ENCODE measurements at places on chromosomes 6 and 20.
A peak's percentile ranks its signal among the peaks of the same experiment; 100 is the strongest.

- no peak for DNase-seq
Observed at GRCh38 chr6:24974182-24975171, 38.7 kb upstream of the RIPOR2 start.

DNA sequence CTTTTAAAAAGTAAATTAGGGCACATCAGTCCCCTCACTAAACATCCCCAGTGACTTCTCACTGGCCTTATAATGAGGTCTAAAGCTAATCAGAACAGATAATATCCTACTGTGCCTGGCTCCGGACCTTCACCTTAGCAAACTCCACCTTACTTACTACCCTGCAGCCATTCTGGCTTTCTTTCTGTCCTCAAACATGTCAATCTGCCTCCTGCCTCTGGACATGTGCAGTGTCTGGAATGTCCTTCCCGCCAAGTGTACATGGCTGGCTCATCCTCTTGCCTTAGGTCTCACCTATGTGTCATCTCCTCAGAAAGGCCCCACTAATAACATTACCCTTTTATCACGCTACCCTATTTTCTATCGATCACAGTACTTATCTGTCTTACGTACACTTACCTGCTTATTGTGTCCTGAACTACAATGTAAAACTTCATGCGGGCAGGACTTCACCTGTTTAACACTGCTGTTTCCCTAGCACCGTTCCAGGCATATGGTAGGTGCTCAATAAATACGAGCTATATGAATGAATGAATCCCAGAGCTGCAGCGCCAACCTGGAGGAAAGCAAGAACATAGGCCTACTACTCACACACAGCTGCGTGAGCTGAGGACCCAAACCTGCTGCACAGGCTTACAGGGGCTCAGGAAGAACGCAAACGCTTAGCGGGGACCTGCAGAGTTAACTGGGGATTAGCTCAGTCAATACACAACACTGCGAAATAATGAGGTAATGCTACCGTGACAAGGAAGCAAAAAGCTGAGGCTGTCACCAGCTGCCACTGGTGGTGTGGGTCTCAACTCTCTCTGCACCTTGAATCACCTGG is 991 bp downstream of the UQCC2 start:
- peak; percentile 10 for DNase-seq

DNA sequence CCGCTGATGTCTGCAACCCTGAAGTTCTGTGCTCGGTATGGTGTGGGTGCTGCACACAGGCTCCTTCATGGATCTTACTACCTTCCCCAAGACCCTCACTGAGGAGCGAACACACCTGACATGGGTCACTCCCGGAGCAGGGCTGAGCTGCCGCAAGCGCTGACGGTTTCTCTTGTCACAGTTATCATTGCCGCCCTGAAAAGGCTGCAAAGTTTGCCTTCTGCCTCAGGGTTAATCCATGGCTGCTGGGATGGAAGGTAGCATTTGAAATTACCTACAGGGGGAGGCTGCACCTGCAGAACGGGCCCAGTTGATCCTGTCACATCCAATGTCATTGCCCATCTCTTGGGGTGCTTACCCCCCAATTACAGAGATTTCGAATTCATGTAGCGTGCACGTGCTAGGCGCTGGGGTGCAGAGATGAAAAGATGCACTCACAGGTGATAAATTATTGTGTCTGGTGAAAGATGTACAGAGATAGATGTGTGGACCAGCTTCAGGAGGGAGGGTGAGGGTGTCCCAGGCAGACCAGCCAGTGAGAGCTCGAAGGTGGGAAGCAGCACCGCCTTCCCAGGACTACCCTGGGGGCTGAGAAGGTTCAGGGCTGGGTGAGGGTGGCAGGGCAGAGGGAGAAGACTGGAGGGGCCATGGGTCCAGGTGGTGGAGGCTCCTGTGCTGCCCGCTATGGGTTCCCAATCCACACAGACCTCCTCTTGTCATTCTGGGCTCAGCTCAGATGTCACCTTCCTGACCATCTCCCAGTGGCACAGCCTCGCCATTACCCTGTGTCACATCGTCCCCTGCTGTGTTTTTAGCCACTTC is 120.1 kb downstream of the SYCP2 start:
- DNase-seq: no peak

GRCh38 chr6:143679041-143679440 is 1.3 kb downstream of the PHACTR2 start:
- peak; percentile 12 for DNase-seq

DNA sequence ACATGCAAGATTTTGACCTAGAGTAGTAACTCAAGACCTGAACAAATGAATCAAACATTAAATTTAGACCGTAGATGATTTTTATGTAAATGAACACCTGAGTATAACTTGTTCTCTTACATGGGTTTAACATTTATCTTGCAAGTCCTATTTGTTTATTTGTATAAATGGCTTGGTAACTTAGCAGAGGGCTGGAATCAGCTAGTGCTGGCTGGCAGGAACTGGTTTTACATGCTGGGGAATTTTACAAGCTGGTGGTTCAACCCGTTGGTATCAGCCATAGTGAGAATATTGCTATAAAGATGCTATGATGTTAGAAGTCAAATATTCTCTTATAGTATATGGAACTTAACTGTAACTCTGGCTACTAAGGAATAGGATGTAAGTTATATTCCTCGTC is 8.9 kb downstream of the SLC22A2 start:
- no peak for DNase-seq

GRCh38 chr6:14146506-14147096 is 29.0 kb downstream of the CD83 start:
- DNase-seq: no peak

GRCh38 chr6:75893058-75893775 is 144.2 kb downstream of the MYO6 start:
- DNase-seq: peak; percentile 61

DNA sequence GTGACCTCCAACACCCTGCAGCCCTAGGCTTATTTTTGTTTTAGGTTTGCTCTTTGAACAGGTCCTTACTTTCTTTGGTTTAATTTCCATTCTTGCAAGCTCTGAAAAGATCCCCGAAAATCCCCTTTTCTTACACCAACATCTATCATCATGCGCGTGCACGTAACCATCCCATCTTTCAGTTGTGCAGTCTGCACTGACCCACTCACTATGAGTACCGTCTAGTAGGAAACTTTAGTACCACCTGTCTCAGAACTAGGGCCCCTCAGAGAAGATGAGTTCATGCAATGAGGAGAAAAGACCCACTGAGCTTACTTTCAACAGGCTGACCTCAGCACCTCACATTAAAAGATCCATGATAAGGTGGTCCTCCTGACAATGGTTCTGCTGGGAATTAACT is 120.6 kb upstream of the AGPAT4 start:
- no peak for DNase-seq

DNA sequence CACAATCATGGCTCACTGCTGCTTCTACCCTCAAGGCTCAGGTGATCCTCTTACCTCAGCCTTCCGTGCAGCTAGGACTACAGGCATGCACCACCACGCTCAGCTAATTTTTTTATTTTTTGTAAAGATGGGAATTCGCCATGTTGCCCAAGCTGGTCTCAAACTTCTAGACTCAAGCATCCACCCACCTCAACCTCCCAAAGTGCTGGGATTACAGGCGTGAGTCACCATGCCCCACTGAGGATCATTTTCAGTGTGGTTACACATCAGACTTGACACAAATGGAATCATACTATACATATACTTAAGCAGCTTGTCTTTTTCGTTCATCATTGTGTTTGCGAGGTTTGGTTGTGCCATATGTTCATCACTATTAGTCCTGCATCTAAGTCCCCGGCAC is 26.6 kb downstream of the ZC3H12D start:
- DNase-seq: no peak
